Mesenteric fat pad (tissue), 1 donor: ENCODE measurements at places on chromosomes 5 and 9.

- DNase-seq, result no peak
These were observed 122.1 kb upstream of the SPRY4 start for GRCh38 chr5:142446960-142447279.

DNA sequence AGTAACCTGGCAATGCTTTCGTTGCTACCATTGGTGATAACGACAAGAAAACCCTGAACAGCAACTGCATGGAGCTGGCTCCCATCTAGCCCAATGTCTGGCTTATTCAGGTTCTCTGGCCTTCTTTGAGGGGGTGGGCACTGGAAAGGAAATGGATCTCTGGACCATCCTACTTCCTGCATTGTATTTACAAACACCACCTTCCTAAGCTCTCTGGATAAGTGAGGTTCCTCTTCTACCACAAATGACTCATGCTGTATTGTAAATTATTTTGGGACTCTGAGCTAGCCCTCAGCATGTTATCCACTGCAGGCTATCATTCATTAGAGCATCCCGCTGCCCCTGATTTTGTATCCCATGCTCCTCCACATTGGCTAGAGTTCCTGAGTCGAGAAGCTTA is 136.9 kb upstream of the KLF9 start:
- DNase-seq, result no peak

DNA sequence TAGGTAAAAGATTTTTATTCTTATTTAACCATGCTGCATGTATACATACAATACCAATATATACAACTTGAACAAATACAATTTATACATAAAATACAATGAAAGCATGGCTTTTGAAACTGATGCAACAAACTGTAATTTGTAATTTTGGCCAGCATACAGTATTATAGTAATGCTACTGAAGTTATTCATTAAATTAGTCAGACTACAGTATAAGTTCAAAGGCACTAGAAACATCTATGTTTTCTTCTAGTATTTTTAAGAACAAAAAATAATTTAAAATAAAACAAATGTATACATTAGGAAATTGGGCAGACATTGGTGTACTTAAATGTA is 18.8 kb downstream of the IL4 start:
- no peak for DNase-seq

GRCh38 chr5:172440486-172440885 is 13.8 kb downstream of the SH3PXD2B start:
- DNase-seq, result no peak

GRCh38 chr9:37281541-37281940 is 141.0 kb upstream of the GRHPR start:
- DNase-seq, result no peak

- DNase-seq, result no peak
These were observed 2.8 kb downstream of the CDH10 start for GRCh38 chr5:24642022-24642421.

DNA sequence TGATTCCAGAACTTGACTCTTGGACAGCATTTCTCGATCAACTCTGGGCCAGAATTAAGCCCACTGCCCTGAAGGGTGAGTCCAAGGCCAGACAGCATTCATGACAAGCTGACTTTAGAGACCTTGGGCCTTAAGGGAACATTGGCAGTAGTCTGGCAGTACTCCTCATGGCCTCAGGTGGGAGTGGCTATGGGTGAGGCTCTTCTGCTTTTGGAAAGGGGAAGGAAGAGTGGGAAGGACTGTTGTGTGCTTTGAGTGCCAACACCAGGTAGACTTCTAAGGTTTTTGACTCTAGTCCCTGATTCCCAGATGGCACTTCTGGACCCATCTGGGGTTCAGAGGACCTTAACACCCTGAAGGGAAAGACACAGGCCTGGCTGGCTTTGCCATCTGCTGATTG is 530.4 kb downstream of the ACTL7B start:
- no peak for DNase-seq

DNA sequence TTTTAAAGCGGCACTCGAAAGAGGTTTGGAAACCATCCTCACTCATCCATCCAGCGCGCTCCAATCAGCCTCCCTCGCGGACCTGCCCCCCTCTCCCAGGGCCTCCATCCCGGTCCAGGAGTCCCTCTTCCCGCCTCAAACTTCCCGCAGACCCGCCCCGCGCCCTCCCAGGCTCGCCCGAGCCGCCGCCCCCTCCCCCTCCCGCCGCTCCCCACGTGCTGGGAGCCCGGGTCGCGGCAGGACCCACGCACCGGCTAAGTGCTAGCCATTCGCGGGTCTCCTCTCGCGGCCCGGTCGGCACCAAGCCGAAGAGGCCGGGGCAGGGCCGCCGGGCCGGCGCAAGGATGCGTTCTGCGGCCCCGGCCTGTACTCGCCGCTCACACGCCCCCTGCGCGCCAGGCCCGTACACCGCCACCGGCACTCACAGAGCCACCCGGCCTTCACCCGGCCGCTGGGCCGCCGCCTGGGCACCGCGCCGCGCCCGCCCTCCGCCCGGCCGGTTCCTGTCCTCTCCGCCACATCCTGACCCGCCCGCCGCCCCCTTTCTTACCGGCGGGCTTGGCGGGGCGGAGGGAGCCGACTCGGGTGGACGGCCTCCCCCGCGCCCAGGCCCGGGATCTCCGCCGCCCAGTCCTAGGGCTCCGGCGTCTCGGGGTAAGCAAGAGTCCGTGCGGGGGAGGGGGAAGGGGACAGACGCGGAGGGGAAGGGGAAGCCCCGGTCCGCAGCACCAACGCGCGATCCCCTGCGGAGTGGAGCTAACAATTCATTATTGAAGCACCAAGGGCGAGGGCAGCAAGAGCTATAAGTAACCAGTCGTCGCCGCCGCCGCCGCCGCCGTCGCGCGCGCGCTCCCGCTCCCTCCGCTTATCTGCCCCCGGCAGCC is 576 bp downstream of the CHD1 start:
- DNase-seq, result peak; percentile 92

- DNase-seq, result no peak
These were observed 16.1 kb downstream of the FBP1 start for GRCh38 chr9:94623253-94623652.
